ENCODE measurements at places on chromosomes 7 and 10. TPM values are rescaled to one million over a fixed set of nuclear protein-coding genes. Genes with fewer than 3 reads are reported as not detected.
A peak's percentile ranks its signal among the peaks of the same experiment; 100 is the strongest.

DNA sequence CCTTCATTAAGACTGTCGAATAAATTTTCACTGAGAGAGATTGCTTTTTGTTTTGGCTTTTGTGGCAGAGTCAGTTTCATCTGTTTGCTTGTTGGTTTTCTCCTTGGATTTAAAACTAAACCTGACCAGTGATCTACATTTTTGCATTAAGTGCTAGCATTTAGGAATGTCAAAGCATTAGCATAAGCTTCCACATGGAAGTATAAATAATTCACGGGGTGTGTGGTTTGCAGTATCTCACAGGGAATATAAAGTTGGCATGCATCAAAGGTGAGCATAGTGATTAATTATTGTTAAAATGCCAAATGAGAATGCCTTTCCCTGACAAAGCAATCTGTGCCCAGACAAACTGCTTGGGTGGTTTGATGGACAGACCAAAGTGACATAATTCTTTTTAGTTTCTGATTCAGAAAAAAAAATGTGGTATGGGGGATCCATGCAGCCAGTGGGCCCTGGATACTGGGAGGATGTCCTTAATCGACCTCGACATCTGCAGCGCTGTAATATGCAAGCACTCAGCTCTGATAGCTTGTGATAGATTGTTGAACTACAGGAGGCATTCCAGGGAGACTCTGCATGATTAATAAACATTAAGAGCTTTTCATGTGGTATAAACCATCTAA, 339.3 kb upstream of the POM121L12 start:
- H3K27me3 ChIP-seq, result no peaks in the 10 kb centered on the region
- no peaks in the 10 kb centered on the region for H3K4me1 ChIP-seq
- DNase-seq, result no peak
- no peak overlapping the region for H3K4me3 ChIP-seq

GRCh38 chr7:45160417-45160881, 2.9 kb downstream of the RAMP3 start:
- H3K4me3 ChIP-seq, result no peak overlapping the region
- no peaks in the 10 kb centered on the region for H3K4me1 ChIP-seq
- DNase-seq, result no peak
- H3K27ac ChIP-seq, result no peak overlapping the region
- H3K36me3 ChIP-seq, result no peaks in the 10 kb centered on the region
- peaks cover 8% of the 10 kb centered on the region for H3K27me3 ChIP-seq

- H3K36me3 ChIP-seq, result no peaks in the 10 kb centered on the region
- no peaks in the 10 kb centered on the region for H3K27me3 ChIP-seq
- no peak overlapping the region for H3K27ac ChIP-seq
- no peaks in the 10 kb centered on the region for H3K4me1 ChIP-seq
These were observed 27.8 kb downstream of the PPP1R3A start for GRCh38 chr7:113891031-113891350.

GRCh38 chr10:61721431-61721830, 58.7 kb downstream of the CABCOCO1 start:
- no peak for DNase-seq
- no peaks in the 10 kb centered on the region for H3K27me3 ChIP-seq
- H3K4me3 ChIP-seq, result no peak overlapping the region
- H3K36me3 ChIP-seq, result no peaks in the 10 kb centered on the region

DNA sequence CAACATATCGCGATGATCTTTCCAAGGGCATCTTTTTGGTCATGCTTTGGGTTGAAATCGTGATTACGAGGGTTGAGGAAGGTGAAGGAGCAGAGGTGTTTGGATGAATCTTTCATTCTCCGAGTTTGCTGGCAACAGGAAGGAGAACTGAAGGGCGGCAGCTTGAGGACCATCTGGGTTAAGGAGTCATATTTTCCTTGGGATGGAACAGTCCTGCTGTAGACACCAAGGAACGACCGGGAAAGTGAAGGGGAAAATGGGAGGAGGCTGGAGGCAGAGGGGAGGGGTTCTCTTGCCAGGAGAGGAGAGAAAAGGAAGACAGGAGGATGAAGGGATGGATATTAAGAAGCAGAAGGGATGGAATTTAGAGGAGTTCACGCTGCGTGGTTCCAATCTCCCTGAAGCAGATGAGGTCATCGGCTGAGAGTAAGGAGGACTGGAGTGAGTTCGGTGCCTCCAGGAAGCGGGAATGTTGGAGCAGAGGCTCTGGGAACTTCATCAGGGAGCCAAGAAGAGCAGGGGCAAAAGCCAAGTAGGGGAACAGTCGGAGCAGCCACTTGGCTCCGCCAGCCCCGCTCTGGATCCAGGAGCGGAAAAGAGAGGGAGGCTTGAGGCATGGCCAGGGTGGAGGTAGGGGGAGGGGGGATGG, 116.6 kb upstream of the GALNT17 start:
- H3K36me3 ChIP-seq, result no peaks in the 10 kb centered on the region
- no peaks in the 10 kb centered on the region for H3K27me3 ChIP-seq
- no peak overlapping the region for H3K4me3 ChIP-seq
- DNase-seq, result peak; percentile 24

Gene PLA2G12B
- 2.9 TPM for total RNA-seq

Gene ALOX5
- 6.4 TPM for total RNA-seq

Gene HGF
- 0.96 TPM for total RNA-seq

Gene PILRA
- total RNA-seq, result 3.1 TPM

Gene COL28A1
- 1.2 TPM for total RNA-seq

GRCh38 chr10:47402641-47403301, 18.7 kb upstream of the ZNF488 start:
- no peak overlapping the region for H3K4me3 ChIP-seq
- peak; percentile 33 for DNase-seq
- H3K4me1 ChIP-seq, result no peaks in the 10 kb centered on the region
- no peak overlapping the region for H3K27ac ChIP-seq
- no peaks in the 10 kb centered on the region for H3K27me3 ChIP-seq
- no peaks in the 10 kb centered on the region for H3K36me3 ChIP-seq

Gene LRIT1
- not detected for total RNA-seq

DNA sequence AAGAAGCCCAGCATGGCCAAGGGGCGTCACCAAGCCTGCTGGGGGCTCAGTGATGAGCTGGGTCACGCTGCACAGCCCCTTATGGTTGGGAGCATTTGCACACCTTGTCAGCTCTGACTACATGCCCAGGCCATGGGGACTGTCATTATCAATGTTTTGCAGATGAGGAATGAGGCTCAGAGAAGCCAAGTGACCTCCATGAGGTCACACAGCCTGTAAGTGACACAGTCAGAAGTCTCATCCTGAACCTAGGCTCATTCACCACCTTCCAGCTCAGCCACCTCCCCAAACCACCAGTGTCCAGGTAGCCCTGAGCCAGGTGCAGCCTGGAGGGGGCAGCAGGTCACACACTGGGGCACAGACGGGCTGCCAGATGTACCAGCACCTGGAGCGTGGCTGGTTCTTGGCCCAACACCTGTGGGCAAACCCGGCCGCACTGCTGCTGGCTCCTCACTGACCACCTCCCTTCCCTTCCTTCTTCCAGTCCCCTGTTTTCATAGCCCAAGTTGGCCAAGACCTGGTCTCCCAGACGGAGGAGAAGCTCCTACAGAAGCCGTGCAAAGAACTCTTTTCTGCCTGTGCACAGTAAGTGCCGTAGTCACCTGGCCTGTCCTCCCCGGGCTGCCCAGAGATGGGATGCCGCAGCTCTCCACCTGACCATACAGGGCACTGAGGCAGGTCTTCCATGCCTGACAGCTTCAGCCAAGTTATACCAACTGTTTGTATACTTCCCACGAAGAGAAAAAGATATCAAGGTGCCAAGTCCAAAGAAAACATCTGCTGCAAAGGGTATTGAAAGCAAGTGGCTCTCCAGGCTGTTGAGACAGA, 119.6 kb downstream of the RGS10 start:
- DNase-seq, result no peak
- no peak overlapping the region for H3K27ac ChIP-seq

Gene CALY
- total RNA-seq, result 1.6 TPM

- no peaks in the 10 kb centered on the region for H3K27me3 ChIP-seq
- H3K4me3 ChIP-seq, result no peak overlapping the region
- DNase-seq, result no peak
These were observed 67.6 kb downstream of the ITGB1 start for GRCh38 chr10:32890444-32890843.

GRCh38 chr7:48245751-48246472, 74.7 kb downstream of the ABCA13 start:
- H3K4me3 ChIP-seq, result no peak overlapping the region
- H3K36me3 ChIP-seq, result no peaks in the 10 kb centered on the region
- H3K4me1 ChIP-seq, result no peaks in the 10 kb centered on the region
- no peak for DNase-seq
- H3K27ac ChIP-seq, result no peak overlapping the region

- H3K36me3 ChIP-seq, result no peaks in the 10 kb centered on the region
- H3K4me3 ChIP-seq, result no peak overlapping the region
- no peak overlapping the region for H3K27ac ChIP-seq
- H3K4me1 ChIP-seq, result no peaks in the 10 kb centered on the region
- H3K27me3 ChIP-seq, result no peaks in the 10 kb centered on the region
These were observed 101.4 kb downstream of the GRM8 start for GRCh38 chr7:127151379-127151778.

Data from colonic mucosa (tissue), 4 donors.